ENCODE measurements at places on chromosomes 2 and 18.

GRCh38 chr18:64717026-64717425, 568.1 kb upstream of the LINC00305 start:
- DNase-seq = no peak

DNA sequence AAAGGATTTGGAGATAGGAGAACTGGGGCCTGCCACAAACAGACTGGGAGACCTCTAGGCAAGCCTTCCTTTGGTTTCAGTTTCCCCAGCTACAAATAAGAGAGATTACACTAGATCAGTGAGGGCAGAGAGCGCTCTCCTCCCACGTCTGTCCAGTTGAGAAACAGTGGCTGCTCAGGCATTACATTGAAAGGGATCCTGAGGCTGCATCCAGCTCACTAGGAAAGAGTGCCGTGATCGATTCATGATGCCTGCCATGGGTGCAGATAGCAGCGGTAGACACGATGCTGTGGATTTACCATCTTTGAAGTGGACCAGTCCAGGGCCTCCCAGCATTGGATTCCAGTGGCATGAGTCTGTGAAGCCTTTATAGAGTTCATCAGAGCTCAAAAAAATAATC, 62.6 kb downstream of the EN1 start:
- no peak for DNase-seq

DNA sequence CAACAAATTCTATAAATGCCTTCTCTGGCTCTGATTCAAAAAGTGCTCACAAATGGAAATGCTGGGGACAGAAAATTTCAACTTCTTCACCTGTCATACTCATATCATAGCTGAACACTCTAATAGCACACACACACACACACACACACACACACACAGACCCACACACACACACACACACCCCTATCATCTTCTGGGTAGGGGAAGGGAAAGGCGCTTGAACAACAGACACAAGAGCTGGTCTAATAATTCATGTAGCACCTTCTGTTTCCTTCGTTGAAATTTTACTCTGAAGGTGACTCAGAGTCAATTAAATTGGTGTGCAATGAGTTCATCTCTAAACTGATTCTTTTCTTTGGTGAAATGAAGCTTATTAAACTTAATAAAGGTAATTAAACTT, 32.9 kb downstream of the CD28 start:
- no peak for DNase-seq

GRCh38 chr2:47607680-47608061, 175.3 kb upstream of the MSH6 start:
- no peak for DNase-seq

GRCh38 chr2:61950571-61951315, 45.3 kb downstream of the COMMD1 start:
- DNase-seq = no peak

Data from NCI-H1930 (cell line).